ENCODE measurements at places on chromosomes 13 and 19.

DNA sequence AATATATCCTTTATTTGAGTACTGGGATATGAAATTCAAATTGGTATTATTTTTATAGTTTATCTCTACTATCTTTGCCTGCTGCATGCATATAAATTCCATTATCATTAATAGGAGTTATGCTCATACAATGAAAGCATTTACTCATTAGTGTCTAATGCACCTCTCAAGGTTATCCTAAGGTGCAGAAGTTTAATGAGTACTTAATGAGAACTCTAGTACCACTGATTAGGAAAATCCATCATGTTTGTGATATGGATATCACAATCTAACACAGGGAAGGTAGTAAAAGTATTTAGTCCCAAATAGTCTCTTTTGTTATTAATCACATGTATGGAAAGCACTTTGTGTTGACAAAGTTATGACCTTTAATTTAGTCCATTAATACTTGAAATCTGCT lies 77.2 kb upstream of the SLC10A2 start:
- DNase-seq: no peak

DNA sequence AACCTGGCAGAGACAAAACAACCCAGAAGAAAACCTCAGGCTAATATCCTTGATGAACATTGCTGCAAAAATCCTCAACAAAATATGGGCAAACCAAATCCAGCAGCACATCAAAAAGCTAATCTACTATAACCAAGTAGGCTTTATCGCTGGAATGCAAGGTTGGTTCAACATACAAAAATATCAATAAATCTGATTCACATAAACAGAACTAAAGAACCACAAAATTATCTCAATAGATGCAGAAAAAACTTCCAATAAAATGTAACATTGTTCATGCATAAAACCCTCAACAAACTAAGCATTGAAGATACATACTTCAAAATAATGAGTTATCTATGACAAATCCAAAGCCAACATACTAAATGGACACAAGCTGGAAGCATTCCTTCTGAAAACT lies 8.8 kb downstream of the ZNF724 start:
- DNase-seq: no peak

- no peak for DNase-seq
These were observed 710.5 kb downstream of the DACH1 start for GRCh38 chr13:71156550-71156949.

- no peak for DNase-seq
These were observed 168.5 kb downstream of the LMO7 start for GRCh38 chr13:75804605-75805004.
